Upper lobe of right lung (tissue), 1 donor: ENCODE measurements at places on chromosomes 3 and 15. TPM values are rescaled to one million over a fixed set of nuclear protein-coding genes. Genes with fewer than 3 reads are reported as not detected.

DNA sequence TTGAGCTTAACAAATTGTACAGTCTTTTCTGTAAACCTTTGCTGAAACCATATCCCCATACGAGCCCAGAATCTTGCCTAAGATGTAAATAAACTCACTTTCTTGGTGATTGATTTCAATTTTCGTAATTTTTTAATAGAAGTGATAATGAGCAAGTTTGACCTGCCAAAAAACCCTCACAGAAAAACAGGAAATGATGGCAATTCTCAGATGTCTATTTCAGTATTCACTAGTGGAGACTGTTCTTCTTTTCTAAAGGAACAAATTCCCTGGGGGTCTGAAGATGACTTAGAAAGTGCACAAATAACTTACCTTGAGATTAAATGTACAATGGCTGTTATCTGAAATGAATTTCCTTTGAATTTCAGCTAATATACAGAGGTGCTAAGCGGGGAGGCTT is 116.5 kb upstream of the CMC1 start:
- H3K27ac ChIP-seq, result no peak overlapping the region
- no peaks in the 10 kb centered on the region for H3K27me3 ChIP-seq
- H3K4me1 ChIP-seq, result no peaks in the 10 kb centered on the region

DNA sequence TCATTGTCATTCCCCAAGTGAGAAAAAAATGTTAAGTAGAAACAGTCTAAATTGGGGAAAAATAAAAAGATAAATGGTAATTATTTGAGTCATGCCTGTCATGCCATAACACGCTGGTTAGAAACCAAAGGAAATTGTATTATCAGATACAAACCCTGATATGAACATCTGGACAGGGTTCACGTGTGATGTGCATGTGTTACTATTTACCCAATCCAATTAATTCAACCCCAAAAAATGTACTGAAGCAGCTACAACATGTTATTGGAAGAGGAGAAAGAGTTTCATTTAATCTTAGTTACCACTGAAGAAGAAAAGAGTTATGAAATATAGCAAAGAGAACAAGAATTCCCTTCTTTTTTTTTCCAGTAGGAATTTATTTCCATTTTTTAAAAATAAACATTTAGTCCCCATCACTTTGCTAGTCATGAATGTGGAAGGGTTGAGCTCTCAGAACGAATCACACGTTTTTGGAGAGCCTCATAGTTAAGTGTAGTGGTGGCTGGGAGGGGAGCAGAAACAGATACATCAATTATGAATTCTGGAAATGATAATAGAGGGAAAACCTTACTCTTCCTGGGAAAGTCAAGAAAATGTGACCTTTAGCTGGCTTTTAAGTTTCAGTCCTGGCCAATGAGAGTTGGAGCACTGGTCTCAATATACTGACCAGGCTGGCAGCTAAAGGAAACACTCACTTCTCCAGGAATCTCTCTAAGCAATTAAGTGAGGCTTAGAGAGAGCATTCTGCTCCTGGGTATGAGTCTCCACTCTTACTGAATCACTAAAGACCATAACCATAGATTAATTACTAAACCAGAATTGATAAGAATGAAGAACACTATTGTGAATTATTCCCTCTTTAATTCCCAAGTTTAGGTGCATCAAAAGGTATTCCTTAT is 796.5 kb downstream of the GRM7 start:
- H3K4me1 ChIP-seq, result no peaks in the 10 kb centered on the region
- no peaks in the 10 kb centered on the region for H3K36me3 ChIP-seq
- H3K27ac ChIP-seq, result peak overlapping the region; percentile 44
- DNase-seq, result no peak
- no peaks in the 10 kb centered on the region for H3K27me3 ChIP-seq

- DNase-seq, result no peak
- H3K4me3 ChIP-seq, result no peak overlapping the region
- peaks cover 51% of the 10 kb centered on the region for H3K4me1 ChIP-seq
- H3K27me3 ChIP-seq, result no peaks in the 10 kb centered on the region
These were observed 49.6 kb downstream of the SMAD3 start for GRCh38 chr15:67114846-67115585.

GRCh38 chr3:72682936-72683452 is 165.3 kb downstream of the SHQ1 start:
- no peaks in the 10 kb centered on the region for H3K4me1 ChIP-seq
- H3K36me3 ChIP-seq, result no peaks in the 10 kb centered on the region
- H3K27ac ChIP-seq, result no peak overlapping the region
- H3K27me3 ChIP-seq, result no peaks in the 10 kb centered on the region
- DNase-seq, result no peak
- H3K4me3 ChIP-seq, result no peak overlapping the region

DNA sequence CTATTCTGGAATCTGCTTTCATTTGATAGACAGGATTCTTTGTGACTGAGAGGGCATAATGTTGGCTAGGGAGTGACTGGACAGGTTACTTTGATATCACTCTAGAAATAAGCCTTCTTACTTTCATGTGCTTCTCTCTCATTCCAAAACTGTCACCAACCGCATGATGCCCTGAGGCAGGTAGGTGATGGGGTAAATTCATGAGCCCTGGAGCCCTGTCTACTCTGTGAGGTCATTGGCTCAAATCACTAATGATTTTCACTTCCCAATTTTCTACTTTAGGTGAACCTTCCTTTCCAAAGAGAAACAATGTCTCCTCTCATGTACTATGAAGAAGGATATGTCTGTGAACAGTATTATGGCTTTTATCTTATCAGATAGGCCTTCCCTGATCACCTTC is 596.7 kb downstream of the TUSC7 start:
- H3K27ac ChIP-seq, result no peak overlapping the region
- H3K4me1 ChIP-seq, result no peaks in the 10 kb centered on the region
- no peaks in the 10 kb centered on the region for H3K36me3 ChIP-seq

- no peaks in the 10 kb centered on the region for H3K27me3 ChIP-seq
- H3K36me3 ChIP-seq, result no peaks in the 10 kb centered on the region
- no peak overlapping the region for H3K27ac ChIP-seq
- DNase-seq, result no peak
These were observed 229.6 kb downstream of the IGSF11 start for GRCh38 chr3:118805007-118805406.

DNA sequence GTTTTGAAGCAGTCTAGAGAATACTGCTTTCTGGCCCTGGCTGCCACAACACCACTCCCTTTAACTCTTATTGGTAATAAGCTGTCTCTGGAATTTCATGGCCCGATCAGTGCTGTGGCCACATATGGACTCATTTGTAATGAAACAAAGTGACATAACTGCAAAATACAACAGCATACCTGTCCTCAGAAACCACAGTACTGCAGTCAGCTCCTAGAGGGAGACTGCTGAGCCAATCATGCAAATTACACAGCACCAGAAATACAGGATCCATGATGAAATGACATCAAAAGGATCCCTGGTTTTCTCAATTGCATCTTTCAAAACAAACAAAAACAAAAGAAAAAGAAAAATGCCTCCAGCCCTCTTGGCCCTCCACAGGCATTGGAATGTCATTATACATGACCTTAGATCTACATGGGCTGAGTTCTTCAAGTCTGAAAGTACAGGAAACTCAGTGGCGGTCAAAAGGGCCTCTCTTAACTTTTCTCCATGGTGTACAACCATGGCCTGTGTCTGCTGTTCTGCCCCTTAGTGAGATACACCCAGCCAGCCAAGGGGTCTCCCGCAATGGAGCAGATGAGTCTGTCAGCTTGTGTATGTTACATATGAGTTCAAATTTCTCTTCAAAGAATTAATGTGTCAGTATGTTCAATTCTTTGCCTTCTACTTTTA is 24.9 kb upstream of the KBTBD12 start:
- no peak overlapping the region for H3K27ac ChIP-seq
- H3K36me3 ChIP-seq, result no peaks in the 10 kb centered on the region
- no peak for DNase-seq
- no peak overlapping the region for H3K4me3 ChIP-seq
- no peaks in the 10 kb centered on the region for H3K27me3 ChIP-seq

GRCh38 chr15:66701422-66702034 is 508 bp upstream of the SMAD6 start:
- H3K36me3 ChIP-seq, result no peaks in the 10 kb centered on the region
- peak overlapping the region; percentile 60 for H3K4me3 ChIP-seq
- peaks cover 37% of the 10 kb centered on the region for H3K4me1 ChIP-seq
- peak overlapping the region; percentile 85 for H3K27ac ChIP-seq

DNA sequence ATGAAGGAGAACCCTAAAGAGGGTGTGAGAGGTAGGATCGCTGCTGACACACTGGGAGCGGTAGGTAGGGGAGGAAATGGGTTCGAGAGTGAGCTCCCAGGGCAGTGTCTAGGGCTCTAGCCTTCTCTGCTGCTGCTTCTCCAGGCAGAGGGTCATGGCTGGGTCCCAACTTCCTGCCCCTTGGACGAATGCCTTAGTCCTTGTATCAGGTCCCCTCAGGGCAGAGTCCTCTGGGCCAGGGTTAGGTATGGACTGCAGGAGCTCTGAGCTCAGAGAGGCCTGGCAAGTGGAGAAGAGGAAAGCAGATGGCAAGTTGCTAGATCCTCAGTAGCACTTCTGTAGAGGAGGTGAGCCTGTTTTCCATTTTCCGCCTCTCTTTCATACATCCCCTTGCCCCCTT is 2.9 kb downstream of the CORO2B start:
- H3K4me1 ChIP-seq, result peaks cover 10% of the 10 kb centered on the region
- H3K36me3 ChIP-seq, result no peaks in the 10 kb centered on the region
- no peaks in the 10 kb centered on the region for H3K27me3 ChIP-seq
- no peak overlapping the region for H3K4me3 ChIP-seq
- DNase-seq, result no peak

DNA sequence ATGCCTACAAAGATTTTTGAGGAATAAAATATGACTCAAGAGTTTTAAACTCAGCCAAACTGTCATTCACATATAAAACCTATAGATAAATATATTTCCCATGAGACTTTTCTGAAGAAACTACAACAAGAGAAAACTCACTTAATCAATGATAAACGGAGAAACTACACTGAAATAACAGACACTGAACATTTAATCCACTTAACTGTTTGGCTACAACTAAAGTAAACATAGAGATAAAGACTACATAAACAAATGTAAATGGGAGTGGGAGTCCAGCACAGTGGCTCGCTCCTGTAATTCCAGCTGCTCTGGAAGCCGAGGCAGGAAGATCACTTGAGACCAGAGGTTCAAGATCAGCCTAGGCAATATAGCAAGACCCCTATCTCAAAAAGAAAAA is 79.2 kb downstream of the MEX3B start:
- no peak overlapping the region for H3K27ac ChIP-seq
- no peaks in the 10 kb centered on the region for H3K36me3 ChIP-seq
- no peaks in the 10 kb centered on the region for H3K4me1 ChIP-seq

GRCh38 chr3:111882194-111882593 is 23.1 kb downstream of the PHLDB2 start:
- H3K4me1 ChIP-seq, result no peaks in the 10 kb centered on the region
- DNase-seq, result no peak
- H3K4me3 ChIP-seq, result no peak overlapping the region

DNA sequence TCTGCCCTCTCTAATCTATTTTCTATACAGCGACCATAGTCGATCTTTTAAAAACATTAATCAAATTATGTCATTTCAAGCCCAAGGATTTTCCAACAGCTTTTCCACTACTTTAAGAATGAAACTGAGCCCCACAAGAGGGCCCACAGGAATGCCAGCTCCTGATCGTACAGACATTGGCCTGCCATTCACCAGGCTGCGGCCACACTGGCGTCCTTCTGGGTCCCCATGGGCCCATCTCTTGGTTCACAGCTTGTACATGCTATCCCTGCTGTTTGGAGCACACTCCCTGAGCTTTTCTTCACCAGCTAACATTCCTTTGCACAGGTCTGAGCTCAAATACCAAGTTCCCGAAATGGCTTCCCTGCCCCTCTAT is 149.6 kb downstream of the MYLK start:
- no peak for DNase-seq
- H3K36me3 ChIP-seq, result no peaks in the 10 kb centered on the region
- H3K4me3 ChIP-seq, result no peak overlapping the region
- H3K27ac ChIP-seq, result no peak overlapping the region

DNA sequence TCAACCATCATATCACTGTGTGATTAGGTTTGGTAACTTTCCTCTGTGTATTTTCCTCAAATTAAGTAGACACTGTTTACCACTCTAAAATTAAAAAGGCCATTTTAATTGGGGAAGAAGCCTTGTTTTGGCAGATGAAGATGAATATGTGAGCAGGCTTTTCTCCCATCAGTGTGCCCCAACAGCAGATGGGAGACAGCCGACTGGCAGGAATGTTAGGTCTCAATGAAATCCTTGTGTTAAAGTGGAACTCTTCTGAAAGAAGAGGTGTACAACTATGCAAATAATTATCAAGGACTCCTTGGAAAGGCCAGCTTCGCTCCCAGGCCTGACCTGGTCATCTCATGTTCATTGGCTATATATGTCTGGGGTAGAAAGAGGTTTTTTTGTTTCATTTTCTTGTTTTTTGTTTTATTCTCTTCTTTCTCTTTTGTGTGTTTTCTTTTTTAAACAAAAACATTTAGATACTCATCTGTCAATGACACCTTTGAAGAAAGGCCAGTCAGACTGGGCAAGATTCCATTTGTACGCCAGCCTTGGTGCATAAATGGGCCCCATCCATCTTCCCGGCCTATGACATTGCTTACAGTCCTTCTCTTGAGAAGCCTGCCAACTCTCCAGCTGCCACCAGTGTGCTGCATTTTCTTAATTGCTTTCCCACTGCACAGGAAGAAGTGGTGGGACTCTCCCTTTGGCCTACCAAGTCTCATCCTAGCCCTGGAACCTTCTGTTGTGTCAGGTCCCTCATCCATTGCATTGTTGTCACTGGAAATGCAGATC is 25.8 kb downstream of the LRTM1 start:
- no peak overlapping the region for H3K27ac ChIP-seq
- H3K4me3 ChIP-seq, result no peak overlapping the region
- peaks cover 2% of the 10 kb centered on the region for H3K4me1 ChIP-seq

DNA sequence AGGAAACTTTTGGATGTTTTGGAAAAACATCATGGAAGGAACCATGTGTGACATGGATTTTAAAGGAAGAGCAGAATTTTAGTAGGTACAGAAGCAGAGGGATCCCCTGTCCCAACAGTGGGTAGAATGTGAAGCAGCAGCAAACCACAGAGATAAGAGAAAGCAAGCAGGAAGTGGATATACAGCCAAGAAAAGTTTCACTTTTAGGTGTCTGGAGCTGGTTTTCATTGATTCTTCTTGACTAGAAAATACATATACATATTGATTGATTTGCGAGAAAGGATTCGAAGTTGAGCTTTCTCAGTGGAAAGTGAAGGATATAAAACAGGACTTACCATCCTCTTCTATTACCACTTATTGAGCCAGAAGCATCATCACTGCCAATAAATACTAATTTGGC is 133.5 kb downstream of the KCNMB2 start:
- no peak overlapping the region for H3K4me3 ChIP-seq
- H3K27me3 ChIP-seq, result no peaks in the 10 kb centered on the region
- H3K4me1 ChIP-seq, result peaks cover 4% of the 10 kb centered on the region

DNA sequence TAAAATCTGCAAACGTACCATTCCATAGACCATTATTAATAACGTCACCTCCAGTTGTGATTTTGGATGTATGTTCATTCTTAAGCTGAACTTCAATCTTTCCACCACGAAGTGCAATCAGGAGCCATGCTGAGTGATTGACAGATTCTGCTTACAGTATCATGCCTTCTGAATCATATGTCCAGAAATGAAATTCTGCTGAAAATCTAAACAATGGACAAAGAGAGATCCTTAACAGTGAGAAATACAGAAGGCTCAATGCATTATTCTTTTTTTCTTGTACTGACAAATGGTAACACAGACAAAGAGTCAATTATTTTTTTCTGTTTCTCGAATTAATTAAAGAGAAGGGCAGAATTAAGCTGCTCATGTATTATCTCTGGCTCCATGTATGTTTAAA is 1114.5 kb downstream of the EPHA3 start:
- no peak for DNase-seq
- no peaks in the 10 kb centered on the region for H3K27me3 ChIP-seq
- no peak overlapping the region for H3K4me3 ChIP-seq

The ENTPD3 gene
- 3.7 TPM for total RNA-seq

The XCR1 gene
- total RNA-seq, result 0.26 TPM

The ATR gene
- total RNA-seq, result 23.0 TPM

The TMC3 gene
- not detected for total RNA-seq
